Stimulated activated CD4-positive, alpha-beta T cell treated with anti-CD3 and anti-CD28 coated beads, Interleukin-12 subunit alpha, Interleukin-12 subunit beta, amount 100 ng/mL, for 48 hours (primary cell): ENCODE measurements at places on chromosomes 2 and 18.

GRCh38 chr2:14433946-14434495 is 198.5 kb upstream of the LRATD1 start:
- no peak for DNase-seq

DNA sequence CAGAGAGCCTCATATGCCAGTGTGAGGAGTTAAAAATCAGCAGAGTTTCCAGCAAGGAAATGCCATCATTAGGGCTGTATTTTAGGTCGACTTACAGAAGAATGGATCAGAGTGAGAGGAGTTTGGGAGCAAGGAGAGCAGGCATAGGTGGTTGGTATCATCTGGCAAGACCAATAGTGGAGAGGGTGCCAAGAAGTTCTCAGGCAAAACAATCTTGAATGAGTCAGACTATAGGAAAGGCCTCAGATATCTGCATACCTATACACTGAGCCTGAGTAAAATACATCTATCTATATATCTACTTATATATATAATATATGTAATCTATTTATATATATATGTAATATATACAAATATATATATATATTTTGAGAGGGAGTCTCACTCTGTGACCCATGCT is 57.3 kb downstream of the TMEFF2 start:
- DNase-seq, result no peak

DNA sequence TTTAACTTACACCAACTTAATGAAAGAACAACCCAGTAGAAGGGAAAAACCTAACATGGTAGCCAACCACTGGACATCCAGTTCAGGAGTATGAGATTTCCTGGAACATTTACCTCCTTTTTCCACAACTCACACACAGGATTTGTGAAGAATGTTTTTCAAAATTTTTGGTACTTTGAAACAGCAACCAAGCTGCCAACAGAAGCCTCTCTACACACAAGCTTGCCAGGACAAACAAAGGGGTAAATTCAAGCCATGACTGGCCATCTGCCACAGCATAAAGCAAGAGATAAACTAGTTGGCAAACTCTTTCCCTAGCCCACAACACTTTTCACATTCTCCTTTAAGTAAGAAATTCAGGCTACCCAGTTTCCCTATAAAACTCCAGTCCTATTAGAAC is 21.4 kb downstream of the MGAT4A start:
- no peak for DNase-seq

DNA sequence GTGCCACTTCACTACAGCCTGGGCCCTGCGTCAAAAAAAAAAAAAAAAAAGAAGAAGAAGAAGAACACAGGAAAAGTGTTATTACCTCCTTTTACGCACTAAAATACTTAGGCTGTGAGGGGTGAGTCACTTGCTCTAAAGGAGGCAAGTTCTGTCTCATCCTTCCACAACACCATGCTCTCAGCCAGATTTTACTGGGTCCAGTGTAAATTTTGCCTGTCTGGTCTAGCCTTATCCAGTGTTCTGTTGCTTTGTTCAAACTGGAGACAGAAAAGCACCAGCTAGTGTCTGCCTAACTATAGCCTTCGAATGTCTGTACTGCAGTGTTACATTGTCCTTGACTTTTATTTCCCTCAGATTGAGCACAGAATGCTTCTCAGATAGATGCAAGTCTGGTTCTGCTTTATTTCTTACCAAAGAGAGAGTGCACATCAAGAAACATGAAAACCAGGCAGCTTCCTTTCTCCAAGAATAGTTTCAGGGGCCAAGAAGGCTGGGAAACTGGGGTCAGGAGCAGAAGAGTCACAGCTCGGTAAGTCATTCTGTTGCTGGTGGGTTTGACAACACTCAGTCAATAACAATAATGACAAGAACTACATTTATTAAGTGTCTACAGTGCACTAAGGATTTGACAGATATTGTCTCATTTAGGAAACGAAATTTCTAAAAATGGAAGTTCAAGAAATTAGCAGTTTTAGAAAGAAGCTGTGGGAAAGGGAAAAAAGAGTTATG is 3.1 kb upstream of the MSGN1 start:
- no peak for DNase-seq

GRCh38 chr18:7740821-7741220 is 173.7 kb downstream of the PTPRM start:
- DNase-seq, result no peak

- DNase-seq, result no peak
Observed at GRCh38 chr2:213068676-213069359, 82.6 kb downstream of the IKZF2 start.

GRCh38 chr2:219384859-219385258 is 2.9 kb downstream of the DNPEP start:
- no peak for DNase-seq

DNA sequence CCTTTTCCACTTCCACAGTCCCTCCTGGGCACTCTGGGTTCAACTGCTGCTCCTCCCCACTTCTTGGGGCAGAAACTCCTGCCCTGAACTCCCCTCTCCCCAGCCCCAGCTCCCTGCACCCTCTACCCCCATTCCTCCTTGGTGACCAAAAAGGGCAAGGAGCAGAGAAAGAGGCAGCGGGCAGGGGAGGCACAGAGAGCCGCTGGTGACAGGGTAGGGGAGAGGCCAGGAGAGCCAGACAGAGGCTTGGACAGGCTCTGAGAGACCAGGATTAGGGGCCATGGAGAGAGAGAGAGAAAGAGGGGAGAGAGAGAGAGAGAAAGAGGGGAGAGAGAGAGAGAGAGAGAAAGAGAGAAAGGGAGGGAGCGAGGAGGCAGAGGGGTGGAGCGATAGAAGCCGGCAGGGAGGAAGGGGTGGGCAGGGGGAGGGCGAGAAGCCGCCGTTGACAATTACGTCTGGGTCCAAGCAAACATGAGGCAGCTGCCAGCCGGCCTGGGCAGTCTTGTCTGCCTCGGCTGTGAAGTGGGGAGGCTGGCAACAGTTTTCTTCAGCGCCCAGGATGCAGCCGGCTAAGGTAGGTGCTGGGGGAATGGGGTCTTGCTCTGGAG is at the start of gene KCNIP3:
TSS of gene KCNIP3 (plus strand) at position 468 of the 608 bp plus-strand sequence. CDS start at position 560, 92 bp downstream.
- DNase-seq, result no peak

GRCh38 chr2:48943436-48943835 is 187.9 kb upstream of the LHCGR start:
- no peak for DNase-seq

- no peak for DNase-seq
Observed at GRCh38 chr2:121748202-121748601, 7.2 kb upstream of the TSN start.

DNA sequence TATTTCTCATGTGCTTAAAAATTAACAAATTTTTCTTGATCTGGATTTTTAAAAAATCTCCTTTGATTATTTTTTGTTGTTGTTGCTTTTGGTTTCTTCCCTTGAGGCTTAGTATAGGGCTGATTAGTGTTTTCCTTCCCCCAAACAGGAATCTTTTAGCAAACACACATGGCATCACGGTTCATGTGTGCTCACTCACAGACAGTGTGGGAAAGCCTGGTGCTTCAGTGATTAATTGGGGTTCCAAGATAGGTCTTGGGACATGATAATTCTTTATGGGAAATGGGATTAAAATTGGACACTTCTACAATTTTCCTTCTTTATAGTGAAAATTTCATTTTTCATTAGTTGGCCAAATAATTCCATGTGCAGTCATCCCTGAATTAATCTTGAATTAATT is 153.9 kb upstream of the SOX11 start:
- no peak for DNase-seq

GRCh38 chr2:190159453-190159852 is 96.9 kb upstream of the MSTN start:
- DNase-seq, result no peak

DNA sequence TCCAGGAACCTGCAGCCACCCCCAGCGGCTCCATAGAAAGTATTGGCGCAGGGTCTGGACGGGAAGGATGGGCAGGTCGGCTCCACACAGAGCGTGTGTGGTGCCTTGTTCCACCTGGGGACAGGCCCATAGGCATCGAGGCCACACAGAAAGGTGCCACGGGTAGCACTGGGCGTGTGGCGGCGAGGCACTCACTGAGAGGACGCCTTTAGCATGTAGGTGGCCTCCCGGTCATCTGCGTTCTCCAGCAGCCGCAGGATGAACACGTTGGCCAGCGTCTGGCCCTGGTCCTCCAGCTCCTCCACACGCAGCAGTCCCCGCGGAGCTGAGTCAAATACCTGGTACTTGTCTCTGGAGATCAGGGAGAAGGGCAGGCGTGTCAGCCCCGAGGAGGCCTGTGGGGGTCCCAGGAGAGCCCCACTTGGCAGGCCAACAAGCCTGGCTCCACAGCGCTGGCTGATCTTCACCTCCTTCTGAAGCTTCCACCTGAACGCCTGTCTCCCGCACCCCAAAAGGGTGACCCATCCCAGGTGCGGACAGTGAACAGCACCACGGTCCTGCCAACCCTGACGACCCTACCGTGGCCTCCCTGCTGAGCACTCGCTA is 13.2 kb downstream of the SNORC start:
- no peak for DNase-seq

DNA sequence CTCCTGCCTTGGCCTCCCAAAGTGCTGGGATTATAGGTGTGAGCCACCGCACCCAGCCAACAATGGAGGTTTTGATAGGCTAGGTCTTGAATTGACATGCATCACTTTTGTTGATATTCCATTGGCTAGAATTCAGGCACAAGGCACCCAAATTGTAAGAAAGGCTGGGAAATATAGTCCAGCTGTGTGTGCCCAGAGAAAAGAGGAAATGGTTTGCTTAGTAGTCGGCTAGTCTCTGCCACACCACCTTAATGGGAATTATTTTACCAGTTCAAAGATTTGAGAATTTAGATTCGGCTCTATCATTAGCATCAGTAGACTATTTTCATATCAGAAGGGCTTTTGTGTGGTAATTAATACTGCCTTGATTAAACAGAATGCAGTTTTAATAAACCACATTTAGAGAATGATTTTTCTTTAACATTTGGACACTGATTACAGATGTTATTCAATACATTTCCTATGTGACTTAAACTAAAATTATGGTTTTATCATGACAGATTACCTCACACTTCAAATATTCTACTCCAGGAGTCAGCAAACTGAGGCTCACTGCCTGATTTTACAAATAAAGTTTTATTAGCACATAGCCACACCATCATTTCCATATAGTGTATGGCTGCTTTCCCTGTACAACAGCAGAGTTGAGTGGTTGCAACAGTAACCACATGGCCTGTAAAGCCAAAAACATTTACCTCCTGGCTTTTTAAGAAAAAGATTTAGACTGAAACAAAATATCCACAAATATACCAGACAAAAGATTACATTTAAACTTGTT is 27.4 kb downstream of the DBI start:
- no peak for DNase-seq

GRCh38 chr2:107570876-107571275 is 255.8 kb upstream of the RGPD4 start:
- no peak for DNase-seq

- DNase-seq, result no peak
Observed at GRCh38 chr2:15736396-15737180, 144.9 kb downstream of the DDX1 start.

GRCh38 chr2:240732911-240733622 is 41.4 kb downstream of the AQP12A start:
- DNase-seq, result no peak

- no peak for DNase-seq
Observed at GRCh38 chr2:63676135-63676534, 87.4 kb downstream of the MDH1 start.

GRCh38 chr2:163185160-163185559 is 346.6 kb upstream of the KCNH7 start:
- DNase-seq, result no peak

- no peak for DNase-seq
Observed at GRCh38 chr18:69490813-69491212, 90.1 kb downstream of the DOK6 start.

- no peak for DNase-seq
Observed at GRCh38 chr2:168948621-168949212, 47.6 kb downstream of the G6PC2 start.

DNA sequence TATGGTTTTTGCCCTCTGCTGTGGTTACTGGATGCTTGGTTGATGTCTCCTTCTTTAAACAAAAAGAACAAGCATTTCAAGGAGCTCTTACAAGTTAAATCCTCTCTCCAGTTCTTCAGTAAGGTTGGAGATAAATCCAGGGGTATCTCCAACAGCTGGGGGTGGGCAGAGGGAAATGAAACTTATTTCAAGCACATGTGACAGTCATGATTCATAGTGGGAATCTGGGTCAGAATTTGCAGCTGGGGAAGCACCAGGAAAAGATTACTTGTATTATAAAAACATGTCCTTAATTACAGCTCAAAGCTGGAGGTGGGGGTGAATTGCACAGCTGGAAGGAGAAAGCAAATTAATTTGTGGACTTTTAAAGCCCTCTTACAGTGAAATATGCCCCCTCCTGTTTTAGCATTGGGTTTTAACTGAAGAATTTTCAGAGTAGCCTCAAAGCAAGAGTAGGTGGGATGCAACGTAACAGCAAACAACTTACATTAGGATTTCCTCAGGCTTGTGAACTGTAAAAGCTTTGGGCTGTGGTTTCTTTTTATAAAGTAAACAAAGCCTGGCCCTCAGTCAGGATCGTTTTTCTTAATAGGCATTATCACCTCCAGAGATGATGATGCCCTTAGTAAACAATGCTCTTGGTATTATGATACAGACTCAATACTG is 596.4 kb downstream of the NYAP2 start:
- no peak for DNase-seq

DNA sequence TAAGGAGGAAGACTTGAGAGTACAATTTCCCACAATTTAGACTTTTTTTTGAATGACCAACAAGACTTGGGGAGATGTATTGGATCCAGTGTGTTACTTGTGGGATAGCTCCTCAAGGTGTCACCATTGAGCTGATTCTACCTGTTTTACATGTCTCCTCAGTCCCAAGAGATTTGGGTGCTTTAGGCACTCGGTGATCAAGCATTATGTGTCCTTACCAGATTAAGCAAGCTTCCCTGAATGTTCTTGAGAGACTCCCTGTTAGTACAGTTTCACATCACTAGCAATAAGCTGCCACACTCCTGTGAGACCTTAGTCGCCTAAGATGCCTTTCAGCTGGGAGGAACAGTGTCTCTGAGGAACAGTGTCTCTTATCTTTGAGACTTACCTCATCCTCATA is 384.3 kb upstream of the SYT4 start:
- DNase-seq, result no peak

- no peak for DNase-seq
Observed at GRCh38 chr2:67309281-67309680, 87.9 kb upstream of the ETAA1 start.

- no peak for DNase-seq
Observed at GRCh38 chr18:77086034-77086433, 46.5 kb downstream of the MBP start.
